Mononuclear cell (primary cell): ENCODE measurements at places on chromosomes 16 and 17. TPM values are rescaled to one million over a fixed set of nuclear protein-coding genes. Genes with fewer than 3 reads are reported as not detected.

Gene SULT1A1
- total RNA-seq = 53.4 TPM

Gene CDH16
- not detected for total RNA-seq

Gene ODAD4
- total RNA-seq = not detected

Gene NACA2
- 0.31 TPM for total RNA-seq

Gene TNFRSF17
- total RNA-seq = 0.21 TPM

Gene TNK1
- 5.5 TPM for total RNA-seq

Gene PDPK1
- 36.9 TPM for total RNA-seq

Gene TVP23A
- total RNA-seq = not detected
